ENCODE measurements at places on chromosomes 1 and 21.

GRCh38 chr1:15732686-15733081 is 3.4 kb upstream of the SLC25A34 start:
- DNase-seq = no peak

GRCh38 chr1:188719735-188720134 is 1757.9 kb downstream of the BRINP3 start:
- no peak for DNase-seq

DNA sequence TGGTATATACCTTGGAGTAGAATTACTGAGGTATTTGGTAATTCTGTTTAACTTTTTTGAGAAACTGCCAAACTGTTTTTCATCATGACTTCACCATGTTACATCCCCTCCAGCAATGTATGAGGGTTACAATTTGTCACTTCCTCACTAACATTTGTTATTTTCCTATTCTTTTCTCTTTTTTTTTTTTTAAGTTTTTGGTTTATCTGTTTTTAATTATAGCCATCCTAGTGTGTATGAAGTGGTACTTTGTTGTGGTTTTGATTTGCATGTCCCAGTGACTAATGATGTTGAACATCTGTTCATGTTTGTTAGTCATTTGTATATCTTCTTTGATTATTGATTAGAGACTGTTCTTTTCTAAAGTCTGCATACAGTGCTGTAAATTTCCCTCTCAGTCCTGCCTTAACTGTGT is 147.3 kb downstream of the HS2ST1 start:
- no peak for DNase-seq

DNA sequence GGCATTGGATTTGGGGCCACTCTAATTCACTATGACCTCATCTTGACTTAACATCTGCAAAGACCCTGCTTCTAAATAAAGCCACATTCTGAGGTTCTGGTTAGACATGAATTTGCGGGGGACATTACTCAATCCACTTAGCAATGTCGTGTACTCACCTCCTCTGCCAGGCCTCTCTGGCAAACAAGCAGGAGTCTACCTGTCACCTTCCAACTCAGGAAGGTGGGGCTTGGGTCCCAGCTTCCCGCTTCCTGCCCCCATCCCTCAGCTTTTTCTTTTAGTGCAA is 177.8 kb downstream of the PSMG1 start:
- DNase-seq = no peak

DNA sequence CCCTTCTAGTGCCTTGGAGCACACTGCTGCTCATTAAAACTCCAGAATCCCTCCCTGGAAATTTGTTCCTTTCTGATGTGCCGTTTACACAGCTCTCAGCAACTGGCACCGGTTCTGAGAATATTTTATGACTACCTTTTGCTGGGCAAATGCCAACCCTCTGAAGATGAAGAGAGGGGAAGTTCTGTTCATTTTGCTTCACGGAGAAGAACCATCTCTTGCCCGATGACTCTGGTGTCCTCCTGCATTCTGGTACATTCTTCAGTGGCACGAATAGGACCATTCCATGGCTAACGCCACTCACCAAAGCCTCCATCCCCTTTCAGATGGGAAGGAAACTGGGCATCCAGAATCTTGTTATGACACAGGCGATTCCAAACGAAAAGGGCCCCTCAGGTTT is 96.2 kb upstream of the SIM2 start:
- DNase-seq = no peak

- peak; percentile 61 for DNase-seq
These were observed 7.0 kb downstream of the KCNAB2 start for GRCh38 chr1:6052543-6053205.

DNA sequence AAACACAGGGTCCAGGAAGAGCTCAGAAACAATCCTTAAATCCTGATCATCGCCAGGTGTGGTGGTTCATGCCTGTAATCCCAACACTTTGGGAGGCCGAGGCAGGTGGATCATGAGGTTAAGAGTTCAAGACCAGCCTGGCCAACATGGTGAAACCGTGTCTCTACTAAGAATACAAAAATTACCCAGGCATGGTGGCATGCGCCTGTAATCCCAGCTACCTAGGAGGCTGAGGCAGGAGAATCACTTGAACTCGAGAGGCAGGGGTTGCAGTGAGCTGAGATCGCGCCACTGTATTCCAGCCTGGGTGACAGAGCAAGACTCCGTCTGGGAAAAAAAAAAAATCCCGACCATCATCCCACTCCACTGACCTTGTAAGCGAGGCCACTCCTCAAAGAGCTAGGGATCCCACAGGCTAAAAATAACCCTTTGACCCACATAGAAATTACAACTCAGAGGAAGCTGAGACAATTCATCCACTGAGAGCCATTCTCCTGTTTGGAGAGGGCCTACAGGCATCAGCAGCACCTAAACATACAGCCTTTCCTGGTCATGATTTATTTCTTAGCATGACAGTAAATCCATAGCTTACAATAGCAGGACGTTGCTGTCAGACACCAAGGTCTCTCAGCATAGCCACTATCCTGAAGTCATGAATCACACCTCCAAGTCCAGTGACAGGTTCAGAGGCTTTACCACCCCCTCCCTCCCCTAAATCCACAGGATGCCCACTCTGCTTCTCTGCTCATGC is 66.7 kb downstream of the TGFBR3 start:
- DNase-seq = no peak

- DNase-seq = peak; percentile 54
These were observed at the start of gene AGO4 for GRCh38 chr1:35807614-35808449. Gene AGO4 (plus strand): TSS chr1:35808016. CDS start chr1:35808417, 401 bp downstream.

DNA sequence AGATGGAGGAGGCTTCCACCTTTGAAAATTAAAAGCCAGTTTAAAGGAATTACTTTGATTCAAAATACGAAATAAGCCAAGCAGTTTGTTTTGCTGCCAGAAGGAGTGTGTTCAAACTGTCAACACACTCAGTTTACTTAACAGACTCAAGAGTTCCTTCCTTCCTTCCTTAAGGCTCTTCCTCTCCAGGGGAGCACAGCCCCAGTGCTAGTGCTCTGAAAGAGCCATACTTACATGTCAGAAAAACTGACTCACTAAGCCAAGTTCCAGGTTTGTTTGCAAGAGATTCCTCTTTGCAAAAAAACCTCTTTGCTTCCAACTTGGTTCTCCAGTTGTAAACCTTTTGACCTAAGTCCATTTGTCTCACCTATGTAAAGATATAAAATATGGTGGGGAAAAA is 14.3 kb downstream of the SETD4 start:
- DNase-seq = no peak

DNA sequence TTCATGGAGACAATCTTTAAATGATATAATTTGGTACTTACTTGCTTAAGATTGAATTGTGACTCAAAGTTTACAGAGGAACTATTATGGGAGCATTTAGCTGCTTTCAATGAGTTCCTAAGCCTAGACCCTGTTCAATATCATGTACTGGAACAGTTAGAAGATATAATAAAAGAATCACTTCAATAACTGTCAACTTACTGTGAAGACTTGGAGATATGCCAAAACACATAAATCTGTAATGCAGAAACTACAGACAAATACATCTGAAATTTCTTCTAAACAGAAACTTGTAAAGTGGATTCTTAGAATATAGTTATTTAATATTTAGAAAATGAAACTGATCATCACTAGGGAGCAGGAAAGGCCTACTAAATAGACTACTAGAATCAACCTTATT is 259.3 kb downstream of the HLX start:
- no peak for DNase-seq

- DNase-seq = no peak
These were observed 18.2 kb downstream of the CAP1 start for GRCh38 chr1:40058453-40059337.

GRCh38 chr1:167502719-167503462 is 15.4 kb downstream of the CD247 start:
- no peak for DNase-seq

- no peak for DNase-seq
These were observed 42.0 kb upstream of the ID3 start for GRCh38 chr1:23601135-23601967.

DNA sequence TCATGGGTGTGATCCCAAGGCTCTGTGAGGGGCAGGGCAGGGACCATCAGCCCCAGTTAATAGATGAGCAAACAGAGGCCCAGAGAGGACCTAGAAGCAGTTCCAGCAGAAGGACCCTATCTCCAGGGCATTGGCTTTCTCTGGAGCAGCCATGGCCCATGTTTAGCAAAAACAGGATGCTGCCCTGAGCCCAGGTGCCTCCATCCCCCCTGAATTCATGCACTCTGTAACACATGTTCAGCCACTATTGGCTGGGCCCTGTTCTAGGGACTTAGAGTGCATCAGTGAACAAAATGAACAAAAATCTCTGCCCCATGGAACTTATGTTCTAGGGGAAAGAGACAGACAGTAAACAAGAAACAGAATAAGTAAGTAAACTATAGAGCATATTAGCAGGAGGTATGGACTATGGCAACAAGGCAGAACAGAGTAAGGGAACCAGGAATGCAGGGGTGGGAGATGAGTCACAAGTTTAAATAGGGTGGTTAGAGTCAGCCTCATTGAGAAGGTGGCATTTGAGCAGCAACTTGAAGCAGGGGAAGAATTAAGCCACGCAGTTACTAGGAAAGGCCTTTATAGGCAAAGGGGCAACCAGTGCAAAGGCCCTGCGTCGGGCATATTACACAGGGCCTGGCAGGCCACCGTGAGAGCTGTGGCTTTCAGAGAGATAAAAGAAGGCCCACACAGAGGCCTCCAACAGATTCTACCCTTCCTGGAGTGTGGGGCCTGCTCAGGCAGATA is 185.9 kb upstream of the EDN2 start:
- no peak for DNase-seq

DNA sequence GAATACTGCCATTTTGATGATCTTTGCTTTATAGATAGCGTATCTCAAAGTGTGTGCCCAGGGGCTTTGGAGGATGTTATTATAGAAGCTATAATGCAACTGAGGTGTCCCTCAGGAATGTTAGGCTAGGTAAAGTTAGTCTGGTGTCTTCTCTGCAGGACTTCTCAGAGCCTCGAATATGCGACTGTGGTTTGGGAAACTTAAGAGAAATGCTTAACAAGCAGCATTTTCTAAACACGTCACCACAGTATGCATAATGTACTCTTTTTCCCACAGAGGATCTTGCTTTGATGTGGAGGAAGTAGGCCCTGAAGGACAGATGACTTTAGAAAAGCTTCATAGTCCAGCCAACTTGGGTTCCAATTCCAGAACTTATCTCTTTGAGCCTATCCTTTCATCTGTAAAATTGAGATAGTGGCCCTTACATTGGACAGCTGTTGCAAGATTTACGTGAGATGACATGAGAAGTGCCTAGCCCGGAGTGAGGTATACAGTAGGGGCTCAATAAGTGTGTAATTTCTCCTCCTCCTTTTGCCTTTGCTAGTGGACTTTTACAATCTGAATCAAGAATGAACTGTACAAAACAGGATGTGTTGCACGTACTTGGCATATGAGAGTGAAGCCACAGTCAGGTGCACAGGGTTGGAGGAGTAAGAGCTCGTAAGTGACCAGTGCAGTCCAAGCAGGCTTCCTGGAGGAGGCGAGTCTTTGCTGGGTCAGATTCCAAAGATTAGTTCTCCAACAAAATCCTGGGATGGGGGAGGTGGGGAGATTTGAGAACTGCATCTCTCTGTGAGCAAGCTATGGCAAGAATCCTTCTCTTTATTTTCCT is 29.7 kb upstream of the TRABD2B start:
- DNase-seq = no peak

DNA sequence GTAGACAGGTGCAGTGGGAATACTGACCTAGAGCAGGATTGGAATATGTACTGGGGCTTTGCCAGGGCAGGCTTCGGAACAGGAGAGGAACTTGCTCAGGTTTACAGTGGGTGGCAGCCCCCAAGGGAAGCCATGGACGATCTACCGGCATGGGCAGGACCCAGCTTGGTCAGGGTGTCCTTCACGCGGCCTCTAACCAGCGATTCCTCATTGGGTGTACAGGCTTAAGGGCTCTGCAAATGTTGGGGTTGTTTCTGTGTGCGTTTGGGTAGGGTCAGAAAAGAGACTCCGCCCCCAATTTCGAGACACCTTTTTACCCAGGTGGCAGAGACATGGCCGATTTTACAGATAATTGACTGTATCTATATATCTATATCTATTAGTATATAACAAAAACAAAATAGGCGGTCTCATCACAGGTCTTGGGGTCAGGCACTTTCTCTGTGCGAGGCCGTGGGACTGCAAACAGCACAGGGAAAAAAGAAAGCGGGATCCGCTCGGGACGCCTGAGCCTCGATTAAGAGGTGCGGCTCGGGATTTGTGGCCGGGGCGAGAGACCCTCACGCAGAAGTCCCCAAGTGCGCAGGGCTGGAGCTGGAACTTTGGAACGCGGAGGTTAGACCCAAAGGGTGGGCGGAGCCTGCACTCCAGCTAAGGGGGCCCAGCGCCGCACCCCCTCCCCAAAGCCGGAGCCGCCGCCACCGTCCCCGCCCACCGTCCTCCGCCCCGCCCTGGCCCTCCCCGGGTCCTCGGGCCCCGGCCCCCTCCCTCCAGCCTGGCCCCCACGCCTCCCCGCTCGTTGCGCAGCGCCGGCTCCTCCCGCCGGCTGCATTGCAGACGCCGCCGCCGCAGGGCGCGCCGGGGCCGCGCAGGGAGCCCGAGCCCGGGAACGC is 67.5 kb upstream of the VAMP3 start:
- DNase-seq = no peak

DNA sequence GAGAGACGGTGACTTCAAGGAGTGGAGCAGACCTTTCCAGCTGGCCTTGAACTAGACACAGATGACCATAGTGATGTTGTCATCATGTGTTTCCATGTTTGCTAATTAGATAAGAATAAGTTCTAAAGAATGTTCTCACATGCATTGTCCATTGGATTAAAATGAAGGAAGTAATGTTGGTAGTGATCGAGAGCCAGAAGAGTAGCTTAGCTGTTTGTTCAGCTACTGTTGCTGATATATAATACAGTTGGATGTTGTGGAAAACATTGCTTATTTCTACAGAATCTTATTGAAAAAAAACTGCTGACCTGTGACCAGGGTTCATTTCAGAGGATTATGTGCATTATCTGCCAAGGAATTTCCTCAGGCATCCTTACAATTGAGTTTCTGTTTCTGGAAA is 249.1 kb upstream of the POGK start:
- no peak for DNase-seq

- DNase-seq = peak; percentile 18
These were observed 15.5 kb upstream of the CITED4 start for GRCh38 chr1:40877698-40878097.

DNA sequence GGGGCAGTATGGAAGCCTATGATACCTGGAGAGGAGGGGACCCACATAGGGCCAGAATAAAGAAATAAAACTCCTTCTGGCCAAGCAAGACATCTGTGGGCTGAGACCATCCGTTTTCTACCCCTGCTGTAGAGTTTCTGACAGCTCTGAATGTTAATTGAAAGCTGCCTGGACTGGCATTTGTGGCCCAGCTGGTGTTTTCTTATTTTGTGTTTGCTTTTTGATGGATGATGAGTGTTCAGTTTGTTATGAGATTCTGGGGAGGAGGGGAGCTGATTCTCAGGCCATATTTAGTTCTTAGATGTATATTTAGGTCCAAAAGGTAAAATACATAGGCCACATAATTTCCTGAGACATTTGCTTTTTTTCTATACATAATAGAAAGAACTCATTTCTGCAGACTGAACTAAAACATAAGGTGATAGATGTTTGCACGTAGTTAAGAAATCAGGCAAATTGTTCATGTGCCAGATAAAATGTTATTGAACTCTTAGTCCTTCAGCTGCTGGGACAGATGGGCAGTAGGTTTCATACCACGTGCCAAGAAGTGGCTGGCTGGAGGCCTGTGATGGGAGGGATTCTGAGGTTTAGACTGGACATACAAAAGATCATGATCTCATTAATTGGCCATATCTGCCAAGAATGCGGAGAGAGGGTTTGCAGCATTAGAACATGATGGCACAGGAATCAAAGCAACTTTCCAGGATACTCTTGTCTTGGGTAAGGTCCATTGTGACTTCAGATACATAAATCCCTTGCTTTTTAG is 54.1 kb downstream of the DSCAM start:
- DNase-seq = no peak
